RKO (cell line): ENCODE measurements at places on chromosomes 12 and 14.

GRCh38 chr12:56695327-56696101, 7.4 kb upstream of the PTGES3 start:
- no peak for DNase-seq

GRCh38 chr12:110109037-110109836, 14.9 kb upstream of the IFT81 start:
- no peak for DNase-seq

GRCh38 chr12:2138294-2138693, 85.5 kb downstream of the CACNA1C start:
- no peak for DNase-seq

DNA sequence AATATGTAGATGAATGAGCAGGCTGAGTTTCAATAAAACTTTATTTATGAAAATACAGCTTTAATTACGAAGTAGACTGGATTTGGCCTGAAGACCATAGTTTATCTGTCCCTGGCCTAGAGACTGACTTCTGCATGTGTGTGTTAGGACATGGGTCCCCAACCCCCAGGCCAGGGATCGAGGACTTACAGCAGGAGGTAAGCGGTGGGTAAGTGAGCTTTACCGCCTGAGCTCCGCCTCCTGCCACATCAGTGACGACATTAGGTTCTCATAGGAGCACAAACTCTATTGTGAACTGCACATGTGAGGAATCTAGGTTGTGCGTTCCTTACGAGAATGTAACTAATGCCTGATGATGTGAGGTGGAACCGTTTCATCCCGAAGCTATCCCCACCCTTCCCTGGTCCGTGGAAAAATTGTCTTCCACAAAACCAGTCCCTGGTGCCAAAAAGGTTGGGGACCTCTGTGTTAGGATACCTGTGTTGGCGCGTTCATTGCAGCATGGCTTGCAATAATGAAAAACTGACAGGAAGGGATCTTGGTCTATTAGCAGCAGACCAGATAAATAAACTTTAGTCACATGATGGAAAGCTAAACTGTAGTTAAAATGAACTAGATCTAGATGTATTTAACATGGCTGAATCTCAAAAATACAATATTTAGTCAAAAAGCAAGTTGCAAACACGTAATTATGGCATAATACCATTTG, 4.1 kb downstream of the GLRX5 start:
- DNase-seq: no peak

- DNase-seq: peak; percentile 73
Measured at GRCh38 chr12:7113389-7113871, 4.4 kb upstream of the C1RL start.

GRCh38 chr12:81207664-81208063, 129.8 kb downstream of the ACSS3 start:
- no peak for DNase-seq

GRCh38 chr14:92510972-92511371, 2.6 kb upstream of the RIN3 start:
- no peak for DNase-seq
